A172 (cell line): ENCODE measurements at places on chromosomes 6 and 20.

- no peak for DNase-seq
These were observed 418.4 kb downstream of the CD109 start for GRCh38 chr6:74114428-74114827.

GRCh38 chr6:11908436-11909105 lies 103.5 kb upstream of the HIVEP1 start:
- DNase-seq: no peak

DNA sequence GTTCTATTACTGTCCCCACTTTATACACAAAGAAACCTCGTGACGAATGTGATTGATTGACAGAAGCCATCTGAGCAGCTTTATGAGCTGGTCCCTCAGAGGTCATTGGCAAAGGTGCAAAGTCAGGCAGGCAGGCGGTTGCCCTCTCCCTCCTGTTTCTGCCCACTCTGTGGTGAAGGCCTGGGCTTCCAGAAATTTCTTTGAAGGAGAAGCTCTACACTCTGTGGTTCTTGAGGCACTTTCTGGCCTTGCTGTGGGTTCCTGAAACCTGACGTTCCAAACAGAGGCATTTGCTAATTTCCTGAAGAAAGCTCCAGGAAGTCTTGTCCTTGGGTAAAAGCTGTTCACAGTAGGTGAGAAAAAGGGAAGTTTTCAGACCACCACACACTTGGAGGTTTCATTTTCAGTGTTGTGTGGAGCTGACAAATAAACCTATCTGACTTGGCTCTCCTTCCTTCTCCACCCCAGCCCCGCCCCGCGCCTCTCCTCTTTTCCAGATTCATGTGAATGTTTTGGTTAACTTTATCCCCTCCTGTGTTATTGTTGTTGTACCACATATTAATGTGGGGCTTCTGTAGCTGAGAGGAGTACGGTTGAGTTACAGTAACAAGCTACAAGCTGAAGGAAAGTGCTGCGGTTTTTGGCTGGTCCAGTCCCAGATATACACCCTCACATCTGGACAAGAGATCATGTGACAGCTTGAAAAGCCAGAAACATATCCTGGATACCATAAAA lies 274.1 kb downstream of the CLIC5 start:
- DNase-seq: no peak

GRCh38 chr20:5844063-5844681 lies 94.0 kb downstream of the SHLD1 start:
- peak; percentile 97 for DNase-seq

- no peak for DNase-seq
These were observed 38.9 kb upstream of the LAMP5 start for GRCh38 chr20:9475456-9475855.

- DNase-seq: peak; percentile 86
These were observed 11.2 kb downstream of the TLDC2 start for GRCh38 chr20:36886859-36887751.
